ENCODE measurements at places on chromosomes 5 and 9.
A peak's percentile ranks its signal among the peaks of the same experiment; 100 is the strongest.

GRCh38 chr5:107361945-107362344 is 308.8 kb downstream of the EFNA5 start:
- DNase-seq, result no peak

DNA sequence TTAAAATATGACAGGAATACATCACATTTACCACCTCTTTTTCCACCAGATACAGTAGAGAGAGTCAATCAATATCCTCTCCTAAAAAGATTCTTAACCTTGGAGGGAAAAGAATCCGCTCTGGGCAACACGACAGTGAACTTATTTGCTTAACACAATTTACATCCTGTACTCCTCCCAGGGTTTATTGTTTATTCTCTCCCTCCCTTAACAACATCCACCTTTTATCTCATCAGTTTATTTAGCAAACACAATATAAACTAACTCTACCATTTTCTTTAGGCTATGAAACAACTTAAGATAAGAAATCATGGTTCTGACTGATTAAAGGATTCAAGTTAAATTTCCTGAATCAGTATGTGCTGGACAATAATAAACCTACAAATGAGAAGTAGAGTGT is 50.9 kb downstream of the CERT1 start:
- no peak for DNase-seq

DNA sequence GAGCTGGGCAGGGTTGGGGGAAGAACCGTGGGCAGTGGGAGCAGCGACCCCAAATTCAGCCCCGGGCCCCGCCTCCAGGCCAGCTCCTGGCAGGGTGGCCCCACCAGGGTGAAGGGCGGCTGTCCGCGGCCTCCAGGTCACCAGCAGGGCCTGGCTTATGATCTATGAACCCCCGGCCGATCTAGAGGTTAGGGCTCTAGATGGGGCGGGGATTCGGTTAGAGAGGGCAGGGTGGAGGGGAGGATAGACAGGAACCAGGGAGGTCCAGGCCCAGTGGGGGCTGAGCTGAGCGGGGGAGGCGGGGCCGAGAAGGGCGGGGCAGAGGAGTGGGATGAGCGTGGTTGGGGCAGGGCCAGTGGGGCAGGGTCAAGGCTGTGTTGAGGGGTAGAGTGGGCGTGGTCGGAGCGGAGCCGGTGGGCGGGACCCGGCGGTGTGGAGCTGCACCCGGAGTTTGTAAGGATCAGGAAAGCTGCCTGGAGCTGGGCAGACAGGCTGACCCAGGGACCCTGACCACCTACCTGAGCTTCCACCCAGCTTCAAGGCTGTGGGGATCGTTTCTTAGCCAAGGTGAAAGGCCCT is 29.3 kb upstream of the OBP2B start:
- peak; percentile 72 for DNase-seq

DNA sequence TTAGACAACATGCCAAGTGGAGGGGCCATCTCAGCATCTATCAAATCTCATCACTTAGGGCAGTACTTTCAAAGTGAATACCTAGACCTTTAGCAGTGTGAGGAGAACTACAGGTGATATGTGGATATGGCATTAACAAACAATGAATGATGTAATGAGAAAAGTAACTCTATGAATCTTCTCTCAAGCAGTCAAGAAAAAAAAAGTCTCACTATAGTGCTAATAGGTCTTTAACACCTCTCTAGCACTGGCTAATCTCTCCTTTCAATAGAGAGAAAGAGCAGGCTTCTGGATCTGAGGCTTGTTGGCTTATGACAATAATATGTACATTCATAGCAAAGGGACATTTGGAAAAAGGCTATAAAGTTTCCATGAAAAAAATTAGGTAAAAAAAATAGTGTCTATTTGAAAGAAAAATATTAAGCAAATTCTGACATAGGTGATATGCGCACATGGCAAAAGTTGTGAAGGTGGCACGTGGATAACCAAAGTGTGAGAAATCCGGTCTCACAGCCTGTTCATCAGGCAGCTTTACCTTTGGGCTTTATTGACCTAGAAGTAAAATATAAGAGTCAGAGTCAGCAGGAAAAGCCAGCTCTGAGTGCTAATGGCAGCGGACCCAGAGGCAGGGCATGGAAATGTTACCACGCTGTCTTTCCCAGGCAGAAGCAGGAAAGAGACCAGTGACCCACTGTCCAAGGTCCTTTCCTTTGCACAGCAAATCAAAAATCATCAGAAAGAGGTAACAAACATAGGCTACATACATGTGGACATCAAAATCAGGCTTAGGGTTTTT is 203.4 kb downstream of the EFNA5 start:
- no peak for DNase-seq

- DNase-seq, result peak; percentile 65
These were observed 162.4 kb downstream of the CHSY3 start for GRCh38 chr5:130066644-130067043.

- DNase-seq, result no peak
These were observed 984.6 kb upstream of the SEMA6A start for GRCh38 chr5:117559005-117559844.

DNA sequence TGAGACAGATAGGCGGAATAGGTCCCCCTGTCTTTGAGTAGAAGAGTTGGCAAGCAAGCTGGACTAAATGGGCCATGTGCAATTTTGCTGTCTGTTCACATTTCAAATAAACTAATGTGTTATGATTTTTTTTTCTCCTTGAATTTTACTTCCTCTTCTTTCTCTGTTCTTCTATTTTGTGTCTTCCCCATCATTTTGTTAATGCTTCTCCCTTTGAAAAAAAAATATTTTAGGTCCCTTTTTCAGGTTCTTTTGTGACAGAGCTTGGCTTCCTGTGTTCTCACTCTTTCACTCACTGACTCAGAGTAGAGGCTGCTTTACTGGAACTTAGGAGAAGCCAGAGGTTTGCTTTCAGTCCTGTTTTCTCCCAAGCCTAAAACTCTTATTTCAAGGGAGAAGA is 48.1 kb downstream of the PTCD2 start:
- no peak for DNase-seq

DNA sequence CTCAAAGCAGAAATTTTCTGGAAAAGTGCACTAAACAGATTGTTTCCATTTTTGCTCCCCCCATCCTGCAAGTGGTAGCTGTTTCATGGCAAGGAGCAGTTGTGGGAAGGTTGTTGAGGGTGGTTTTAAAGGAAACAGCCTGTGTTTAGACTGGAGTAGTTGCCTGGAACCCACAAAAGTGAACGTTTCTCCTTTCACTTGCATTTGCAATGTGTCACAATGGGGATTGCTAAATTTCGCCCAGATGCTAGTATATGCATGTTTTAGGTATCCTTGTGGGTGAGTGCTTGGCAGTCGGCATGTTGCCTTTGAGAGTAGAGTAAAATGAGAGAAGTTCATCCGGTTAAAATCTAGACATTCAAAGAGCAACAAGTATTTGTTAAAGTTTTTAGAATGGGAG is 1099.9 kb upstream of the DMAC1 start:
- DNase-seq, result no peak

GRCh38 chr5:9148242-9148641 is 397.6 kb downstream of the SEMA5A start:
- no peak for DNase-seq

DNA sequence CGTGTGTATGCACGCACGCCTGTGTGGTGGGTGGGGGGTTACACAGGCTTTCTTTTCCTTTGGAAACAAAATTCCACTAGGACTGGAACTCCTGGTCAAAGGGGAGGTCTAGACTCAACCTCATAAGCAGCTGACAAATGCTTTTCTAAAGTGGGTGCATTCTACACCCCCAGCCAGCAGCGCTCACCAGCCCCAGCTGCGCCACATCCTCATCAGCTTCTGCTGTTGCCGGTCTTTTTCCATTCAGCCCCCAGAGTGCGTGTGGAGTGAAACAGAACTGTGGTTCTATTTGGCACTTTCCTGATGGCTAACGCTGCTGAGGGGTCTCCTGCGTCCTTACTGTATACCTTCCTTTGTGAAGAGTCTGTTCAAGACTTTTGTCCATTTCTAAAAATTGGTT is 77.6 kb upstream of the SARDH start:
- DNase-seq, result no peak

GRCh38 chr9:20538092-20538491 is 84.2 kb downstream of the MLLT3 start:
- DNase-seq, result no peak

- no peak for DNase-seq
These were observed 35.5 kb downstream of the MED10 start for GRCh38 chr5:6342689-6343315.

- no peak for DNase-seq
These were observed 215.8 kb downstream of the LRRC70 start for GRCh38 chr5:62794456-62794855.

- DNase-seq, result no peak
These were observed 52.6 kb upstream of the RNU6ATAC start for GRCh38 chr9:134216961-134217360.

- DNase-seq, result no peak
These were observed 22.8 kb downstream of the URM1 start for GRCh38 chr9:128393970-128394369.

DNA sequence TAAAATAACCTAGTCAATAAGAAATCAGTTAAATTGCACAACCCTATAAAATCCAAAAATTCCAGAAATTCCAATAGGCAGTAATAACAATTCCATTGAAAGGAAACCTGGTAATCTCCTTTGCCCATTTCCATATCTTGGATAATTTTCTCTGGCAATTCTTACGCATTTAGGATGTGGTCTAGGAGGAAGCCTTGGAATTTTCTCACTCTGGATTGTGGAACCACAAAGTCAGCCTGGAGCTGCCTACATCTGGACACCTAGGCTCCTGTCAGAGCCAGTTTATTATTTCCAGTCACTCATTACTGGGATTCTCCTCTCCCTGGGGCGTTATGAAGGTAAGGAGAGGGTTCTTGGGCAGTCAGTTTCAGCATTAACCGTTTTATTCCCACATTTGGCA is 40.3 kb upstream of the GNE start:
- DNase-seq, result peak; percentile 57

DNA sequence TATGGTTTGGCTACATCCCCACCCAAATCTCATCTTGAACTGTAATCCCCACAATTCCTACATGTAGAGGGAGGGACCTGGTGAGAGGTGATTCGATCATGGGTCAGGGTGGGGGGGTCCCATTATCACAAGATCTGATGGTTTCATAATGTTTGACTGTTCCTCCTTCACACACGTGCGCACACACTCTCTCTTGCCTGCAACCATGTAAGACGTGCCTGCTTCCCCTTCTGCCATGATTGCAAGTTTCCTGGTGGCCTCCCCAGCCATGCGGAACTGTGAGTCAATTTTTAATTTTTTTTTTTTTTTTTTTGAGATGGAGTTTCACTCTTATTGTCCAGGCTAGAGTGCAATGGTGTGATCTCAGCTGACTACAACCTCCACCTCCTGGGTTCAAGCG is 27.0 kb downstream of the FAM169A start:
- no peak for DNase-seq

- DNase-seq, result no peak
These were observed 500.1 kb downstream of the CCDC171 start for GRCh38 chr9:16052757-16053530.

- DNase-seq, result no peak
These were observed 16.2 kb downstream of the MTREX start for GRCh38 chr5:55324006-55324405.

DNA sequence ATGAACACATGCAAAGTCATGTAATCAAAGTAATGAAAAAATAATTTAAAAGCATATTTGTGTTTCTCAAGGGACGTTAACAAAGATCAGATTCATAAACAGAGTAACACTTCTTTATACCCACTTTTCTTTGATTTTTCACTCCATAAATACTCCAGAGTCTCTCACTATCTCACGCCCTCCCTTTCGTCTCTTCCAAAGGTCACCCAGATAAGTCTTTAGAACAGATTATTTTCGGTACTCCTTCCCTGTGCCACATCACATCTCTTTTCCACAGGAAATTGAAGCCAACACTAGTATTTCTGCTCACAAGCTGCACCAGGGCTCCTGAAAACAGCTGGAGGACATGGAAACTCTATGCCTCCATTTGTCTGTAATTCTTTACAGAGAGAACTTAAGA is 15.4 kb upstream of the ALDOB start:
- no peak for DNase-seq

GRCh38 chr5:143775258-143775657 is 36.7 kb upstream of the HMHB1 start:
- peak; percentile 53 for DNase-seq

DNA sequence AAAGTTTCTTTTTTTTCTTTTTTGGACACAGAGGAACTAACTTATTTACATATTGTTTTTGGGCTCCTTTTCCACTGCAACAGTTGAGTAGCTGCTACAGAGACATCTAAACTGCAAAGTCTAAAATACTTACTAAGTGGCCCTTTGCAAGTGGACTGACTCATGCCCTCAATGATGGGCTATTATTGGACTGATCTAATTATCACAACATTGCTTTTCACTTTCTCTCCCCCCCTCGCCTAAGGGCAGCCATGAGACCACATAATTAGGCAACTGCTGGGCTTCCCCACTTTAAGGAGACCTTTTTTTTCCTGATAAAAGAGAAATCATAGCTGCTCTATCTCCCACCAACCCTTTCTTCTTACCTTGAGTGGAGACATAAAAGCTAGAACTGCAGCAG is 47.0 kb downstream of the PLK2 start:
- DNase-seq, result no peak

- DNase-seq, result no peak
These were observed 384.6 kb downstream of the BRINP1 start for GRCh38 chr9:118984607-118985006.

DNA sequence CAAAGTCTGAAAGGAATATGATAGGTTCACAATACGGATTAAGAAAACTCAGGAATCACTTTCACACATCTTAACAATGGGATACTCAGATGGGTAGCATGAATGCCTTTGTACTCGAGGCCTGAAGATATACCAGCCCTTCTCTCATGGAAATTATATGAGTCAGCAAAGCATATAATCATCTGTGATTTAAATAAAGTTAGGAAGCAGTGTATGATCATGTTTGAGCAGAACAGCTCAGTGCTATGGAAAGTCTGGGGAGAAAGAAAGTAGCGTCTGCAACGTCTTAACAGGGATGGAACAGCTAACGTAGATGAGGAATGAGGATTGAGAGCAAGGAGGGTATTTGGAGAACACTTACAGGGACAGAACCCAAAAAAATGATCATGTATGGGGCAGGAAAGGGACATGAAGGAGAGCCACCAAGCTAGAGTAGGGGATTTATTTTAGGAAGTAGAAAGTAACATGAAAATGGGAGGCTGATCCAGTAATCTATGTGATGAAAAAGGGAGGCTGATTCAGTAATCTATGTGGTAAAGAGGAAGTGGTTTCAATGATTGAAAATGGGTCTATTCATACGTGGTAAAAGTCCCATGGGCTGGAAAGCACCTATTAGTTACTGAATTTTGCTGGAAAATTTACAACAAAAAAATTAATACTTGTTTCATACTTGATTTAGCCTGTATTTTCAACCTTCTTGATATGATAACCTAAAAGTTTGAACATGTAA is 85.9 kb downstream of the GNA14 start:
- DNase-seq, result no peak

Measured in fibroblast of skin of back (primary cell).